ENCODE measurements at places on chromosomes 5 and 9.

DNA sequence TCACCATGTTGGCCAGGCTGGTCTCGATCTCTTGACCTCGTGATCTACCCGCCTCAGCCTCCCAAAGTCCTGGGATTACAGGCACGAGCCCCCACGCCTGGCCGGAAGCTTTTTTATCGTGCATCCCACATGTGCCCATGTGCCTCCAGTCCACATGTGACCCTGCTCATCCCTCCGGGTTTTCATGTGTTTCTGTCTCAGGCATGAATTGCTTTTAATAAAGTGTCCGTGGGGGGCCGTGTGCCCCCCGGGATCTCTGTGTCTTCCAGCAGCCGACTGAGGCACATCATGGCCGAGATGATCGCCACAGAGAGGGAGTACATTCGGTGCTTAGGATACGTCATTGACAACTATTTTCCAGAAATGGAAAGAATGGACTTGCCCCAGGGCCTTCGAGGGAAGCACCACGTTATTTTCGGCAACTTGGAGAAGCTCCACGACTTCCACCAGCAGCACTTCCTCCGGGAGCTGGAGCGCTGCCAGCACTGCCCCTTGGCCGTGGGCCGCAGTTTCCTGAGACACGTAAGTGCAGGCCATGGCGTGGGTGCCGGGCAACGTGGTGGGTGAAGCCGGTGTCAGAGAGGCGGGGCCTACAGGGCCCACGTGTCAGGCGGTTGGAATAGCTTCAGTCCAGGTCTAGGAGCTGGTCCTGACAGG, 22.1 kb upstream of the LRRC14B start:
- DNase-seq, result no peak

GRCh38 chr5:39558541-39558940, 133.8 kb upstream of the DAB2 start:
- DNase-seq, result no peak

DNA sequence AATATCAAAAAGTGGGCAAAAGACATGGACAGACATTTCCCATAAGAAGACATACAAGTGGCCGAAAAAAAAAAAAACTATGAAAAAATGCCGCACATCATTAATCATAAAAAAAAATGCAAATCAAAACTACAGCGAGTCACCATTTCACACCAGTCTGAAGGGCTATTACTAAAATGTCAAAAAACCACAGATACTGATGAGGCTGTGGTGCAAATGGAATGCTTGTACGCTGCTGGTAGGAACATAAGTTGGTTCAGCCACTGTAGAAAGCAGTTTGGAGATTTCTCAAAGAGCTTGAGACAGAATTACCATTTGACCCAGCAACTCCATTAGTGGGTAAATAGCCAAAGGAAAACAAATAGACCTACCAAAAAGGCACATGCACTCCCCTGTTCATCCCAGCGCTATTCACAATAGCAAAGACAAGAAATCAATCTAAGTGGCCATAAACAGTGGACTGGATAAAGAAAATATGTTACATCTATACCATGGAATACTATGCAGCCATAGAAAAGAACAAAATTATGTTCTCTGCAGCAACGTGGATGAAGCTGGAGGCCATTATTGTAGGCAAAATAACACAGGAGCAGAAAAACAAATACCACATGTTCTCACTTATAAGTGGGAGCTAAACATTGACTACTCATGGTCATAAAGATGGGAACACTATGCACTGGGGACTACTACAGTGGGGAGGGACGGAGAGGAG, 110.6 kb upstream of the BOD1 start:
- no peak for DNase-seq

GRCh38 chr5:56389261-56389660, 156.1 kb upstream of the ANKRD55 start:
- no peak for DNase-seq

- DNase-seq, result no peak
These were observed 584.9 kb downstream of the MAT2B start for GRCh38 chr5:164090358-164090757.

- no peak for DNase-seq
These were observed 61.4 kb upstream of the ICE1 start for GRCh38 chr5:5360941-5361520.

DNA sequence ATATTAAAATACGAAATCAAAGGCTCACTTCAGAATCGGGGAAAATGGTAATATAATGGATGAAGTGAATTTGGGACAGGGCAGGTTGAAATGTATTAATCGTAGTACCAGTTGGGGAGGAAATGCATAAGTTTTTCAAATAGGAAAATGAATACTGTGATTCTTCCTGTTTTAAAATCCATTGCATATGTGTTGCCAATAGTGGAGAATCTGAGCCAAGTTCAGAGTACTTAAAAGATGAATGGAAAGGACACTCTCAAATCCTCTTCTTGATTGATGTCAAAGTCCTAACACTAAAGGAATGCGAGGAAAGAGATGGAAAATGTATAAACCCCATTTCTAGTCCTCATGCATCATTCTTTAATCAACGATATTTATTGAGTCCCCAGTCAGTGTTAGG, 160.9 kb upstream of the CCNG1 start:
- DNase-seq, result no peak

- no peak for DNase-seq
These were observed 73.3 kb upstream of the PCSK1 start for GRCh38 chr5:96506376-96506775.
